ENCODE measurements at places on chromosomes 2 and 18.

DNA sequence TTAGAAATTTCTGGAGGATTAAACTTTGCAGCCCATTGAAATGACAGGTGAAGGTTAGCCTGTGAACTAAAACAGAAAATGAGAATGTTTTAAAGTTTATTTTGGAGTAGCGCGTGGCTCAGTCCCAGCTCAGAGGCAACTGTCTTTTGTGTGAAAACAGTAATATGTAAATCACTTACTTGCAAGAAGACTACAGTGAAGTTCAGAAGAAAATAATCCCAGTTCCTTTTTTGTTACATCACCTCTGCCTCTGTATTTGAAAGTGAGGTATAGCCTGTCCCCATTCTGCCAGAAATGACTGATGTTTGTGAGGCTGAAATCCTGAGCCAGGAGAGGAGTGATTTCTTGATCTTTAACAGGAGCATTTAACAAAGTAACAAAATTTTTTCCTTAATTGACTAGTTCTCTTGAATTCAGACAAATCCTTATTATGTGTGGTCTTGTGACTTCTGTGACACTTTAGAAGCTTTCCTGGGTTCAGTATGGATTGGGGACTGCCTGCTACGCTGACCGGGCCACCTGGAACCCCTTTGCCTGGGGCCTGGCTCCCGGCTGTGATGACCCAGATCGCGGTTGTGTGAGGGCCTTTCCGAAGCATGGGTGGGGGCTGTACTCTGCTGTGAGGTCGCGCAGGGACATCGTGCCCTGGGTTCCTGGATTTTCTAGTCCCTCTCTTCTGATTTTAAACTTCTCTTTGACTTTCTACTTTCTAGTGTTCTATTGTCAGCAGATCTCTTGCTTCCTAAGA, 24.3 kb downstream of the TRAPPC12 start:
- no peak for DNase-seq

GRCh38 chr2:174613531-174613930, 15.9 kb upstream of the WIPF1 start:
- no peak for DNase-seq

DNA sequence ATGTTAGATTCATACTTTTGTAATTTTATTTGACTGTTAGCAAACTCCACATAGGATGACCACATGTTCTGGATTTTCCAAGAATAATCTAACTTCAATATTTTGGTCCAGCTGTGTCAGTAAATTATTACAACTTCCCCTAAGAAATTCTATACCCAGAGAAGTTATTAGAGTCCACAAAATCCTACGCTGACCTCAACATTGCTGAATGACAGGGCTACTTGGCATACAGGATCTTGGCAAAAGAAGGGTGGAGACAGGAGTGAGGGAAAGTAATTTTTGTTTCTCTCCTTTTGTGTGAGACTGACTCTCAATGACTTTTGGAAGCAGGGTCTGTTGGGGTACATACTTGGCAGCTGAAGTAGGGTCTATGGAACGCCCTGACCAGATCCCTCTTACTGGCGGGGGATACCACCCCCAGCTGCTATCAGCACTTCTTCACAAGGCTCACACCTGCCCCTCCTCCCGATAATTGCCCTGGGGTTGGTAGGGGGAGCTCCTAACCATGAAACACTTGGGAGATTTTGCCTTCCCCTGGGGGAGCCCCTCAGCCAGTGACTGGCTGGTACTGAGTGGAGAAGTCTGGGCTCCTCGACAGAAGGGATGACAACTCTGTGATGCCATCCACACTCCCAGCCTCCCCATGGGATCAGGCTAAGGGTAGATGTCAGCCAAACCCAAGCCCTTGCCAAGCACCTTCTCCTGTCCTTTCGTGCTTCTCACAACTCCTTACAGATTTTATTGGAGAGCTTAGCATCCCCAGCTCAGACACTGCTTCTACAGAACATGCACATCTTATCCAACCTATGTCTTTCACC, 110.6 kb upstream of the FHL2 start:
- DNase-seq: no peak

- no peak for DNase-seq
These were observed 92.0 kb upstream of the GULP1 start for GRCh38 chr2:188199716-188200128.

DNA sequence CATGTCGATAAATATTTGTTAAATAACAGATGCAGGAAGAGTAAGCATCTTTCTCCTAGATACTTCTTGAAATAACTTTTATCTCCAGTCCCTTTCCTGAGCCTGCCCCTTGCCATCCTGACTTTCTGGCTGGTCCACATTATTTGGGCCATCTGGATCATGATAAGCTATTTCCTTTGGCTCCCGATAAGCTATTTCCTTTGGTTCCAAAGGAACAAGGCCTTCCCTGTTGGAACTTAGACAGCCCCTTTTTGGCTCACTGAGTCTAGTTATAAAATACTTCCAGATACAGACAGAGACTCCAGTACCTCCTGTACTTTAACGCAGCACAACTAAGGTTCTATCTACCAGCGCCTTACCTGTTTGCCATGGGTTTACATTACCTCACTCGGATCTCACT, 205.3 kb upstream of the CCDC150 start:
- no peak for DNase-seq

GRCh38 chr2:128290356-128290755, 28.3 kb downstream of the HS6ST1 start:
- no peak for DNase-seq

Data from pancreas (tissue), 10 donors.